ENCODE measurements at places on chromosomes 1 and 21.
A peak's percentile ranks its signal among the peaks of the same experiment; 100 is the strongest.

DNA sequence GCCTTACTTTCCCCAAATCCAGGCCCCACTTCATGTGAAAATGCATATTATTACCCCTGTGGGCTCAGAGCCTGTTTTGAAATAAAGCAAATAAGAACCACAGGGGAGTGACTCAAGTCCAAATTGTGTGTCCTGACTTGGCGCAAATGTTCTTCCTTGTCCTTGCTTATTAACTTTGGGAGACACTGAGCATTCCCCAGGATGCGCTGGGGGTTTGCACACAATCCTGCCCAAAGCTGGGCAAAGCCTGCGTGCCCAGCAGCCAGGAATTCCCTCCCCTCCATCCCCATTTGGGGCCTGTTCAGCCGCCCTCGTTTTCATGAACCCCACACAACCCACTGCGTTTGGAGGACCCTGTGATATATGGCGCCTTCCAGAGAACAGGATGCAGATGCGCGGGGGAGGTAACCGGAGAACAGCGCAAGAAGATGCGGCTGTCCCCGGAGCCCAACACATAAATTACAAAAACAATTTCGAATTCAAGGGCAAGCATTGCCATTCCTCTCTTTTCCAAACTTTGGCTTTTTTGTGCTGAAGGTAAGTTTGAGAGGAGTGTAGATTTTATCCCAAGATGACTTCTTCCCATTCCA is 42.4 kb upstream of the CLDN14 start:
- ATAC-seq: no peak

GRCh38 chr1:86382878-86383277 is 13.2 kb downstream of the ODF2L start:
- ATAC-seq: no peak

GRCh38 chr1:59317780-59318179 is 20.9 kb downstream of the FGGY start:
- ATAC-seq: no peak

- ATAC-seq: peak; percentile 95
Measured at GRCh38 chr1:164087906-164088453, 471.0 kb upstream of the PBX1 start.

GRCh38 chr1:202210385-202210784 is 16.8 kb downstream of the LGR6 start:
- ATAC-seq: peak; percentile 12

- no peak for ATAC-seq
Measured at GRCh38 chr1:155006601-155007101, 4.0 kb downstream of the ZBTB7B start.

DNA sequence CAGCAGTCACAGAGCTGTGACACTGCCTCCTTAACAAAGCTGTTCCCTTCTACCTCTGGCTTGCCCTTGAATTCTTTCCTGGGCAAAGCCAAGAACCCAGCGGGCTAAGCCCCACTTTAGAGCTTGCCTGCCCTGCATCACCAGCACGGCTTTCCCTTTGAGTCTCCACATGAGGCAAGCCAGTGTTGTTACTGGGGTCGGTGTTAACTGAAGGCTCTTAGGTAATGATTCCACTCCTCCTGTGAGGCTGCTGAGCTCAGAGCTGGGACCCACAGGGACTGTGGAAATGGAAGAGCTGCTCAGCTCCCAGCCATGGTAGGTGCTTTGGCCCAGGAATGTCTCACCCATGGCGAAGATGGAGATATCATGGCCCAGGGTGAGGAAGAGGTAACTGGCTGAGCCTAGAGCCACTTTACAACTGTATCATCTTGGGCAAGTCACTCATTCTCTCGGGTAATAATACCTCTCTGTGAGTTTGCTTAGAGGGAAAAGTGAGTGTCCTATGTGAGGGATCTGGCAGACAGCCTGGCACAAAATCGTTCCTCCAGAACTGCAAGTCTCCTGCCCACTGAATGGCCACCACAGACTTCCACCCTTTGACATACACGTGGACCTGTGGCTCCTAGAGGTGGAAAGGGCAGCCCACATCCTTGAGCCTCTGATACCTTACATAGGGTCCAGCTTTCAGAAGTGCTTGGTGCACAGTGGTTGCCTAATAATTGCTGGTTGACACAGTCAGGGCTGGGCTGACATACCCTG is 654.1 kb downstream of the PTPRU start:
- ATAC-seq: no peak

- no peak for ATAC-seq
Measured at GRCh38 chr1:192758492-192758891, 50.3 kb upstream of the RGS2 start.

- no peak for ATAC-seq
Measured at GRCh38 chr1:150476754-150477153, 10.5 kb upstream of the TARS2 start.

- ATAC-seq: peak; percentile 98
Measured at GRCh38 chr21:36079010-36079649, 9.3 kb downstream of the CBR1 start.

DNA sequence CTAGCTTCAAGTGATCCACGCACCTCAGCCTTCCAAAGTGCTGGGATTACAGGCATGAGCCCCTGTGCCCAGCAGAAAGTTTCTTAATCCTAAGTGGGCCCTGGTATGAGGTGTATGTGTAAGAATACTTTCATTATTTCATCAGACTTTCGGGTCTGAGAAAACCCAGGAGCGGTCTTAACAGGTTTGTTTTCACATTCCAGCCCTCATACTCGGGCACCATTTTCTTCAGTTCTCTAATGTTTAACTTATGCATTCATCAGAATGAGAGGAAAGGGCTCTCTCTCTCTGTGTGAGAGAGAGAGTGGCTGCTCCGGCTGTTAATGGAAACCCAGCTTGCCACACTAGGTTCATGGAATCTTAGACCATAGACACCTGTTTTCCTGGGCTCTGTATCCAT is 4.2 kb upstream of the PADI1 start:
- no peak for ATAC-seq

DNA sequence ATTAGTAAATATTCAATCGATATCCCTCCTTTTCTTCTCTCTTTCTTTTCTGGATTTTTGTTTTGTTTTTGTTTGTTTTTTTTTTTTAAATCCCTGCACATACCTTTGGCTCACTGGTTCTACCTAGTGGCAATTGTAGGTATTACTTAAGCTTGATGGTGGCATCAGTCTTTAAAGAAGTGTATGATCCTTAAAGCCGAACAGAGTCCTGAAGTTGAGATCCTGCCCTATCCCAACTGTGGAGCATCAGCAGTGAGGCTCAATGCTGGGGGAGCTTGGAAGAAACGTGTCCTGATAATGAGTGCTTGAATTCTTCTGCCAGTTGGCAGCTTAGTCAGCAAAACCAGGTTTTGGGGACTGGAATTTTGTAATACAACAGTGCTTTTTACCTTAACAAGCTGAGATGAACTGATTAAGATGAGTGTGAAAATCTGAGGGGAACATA is 60.8 kb downstream of the FASLG start:
- ATAC-seq: no peak

DNA sequence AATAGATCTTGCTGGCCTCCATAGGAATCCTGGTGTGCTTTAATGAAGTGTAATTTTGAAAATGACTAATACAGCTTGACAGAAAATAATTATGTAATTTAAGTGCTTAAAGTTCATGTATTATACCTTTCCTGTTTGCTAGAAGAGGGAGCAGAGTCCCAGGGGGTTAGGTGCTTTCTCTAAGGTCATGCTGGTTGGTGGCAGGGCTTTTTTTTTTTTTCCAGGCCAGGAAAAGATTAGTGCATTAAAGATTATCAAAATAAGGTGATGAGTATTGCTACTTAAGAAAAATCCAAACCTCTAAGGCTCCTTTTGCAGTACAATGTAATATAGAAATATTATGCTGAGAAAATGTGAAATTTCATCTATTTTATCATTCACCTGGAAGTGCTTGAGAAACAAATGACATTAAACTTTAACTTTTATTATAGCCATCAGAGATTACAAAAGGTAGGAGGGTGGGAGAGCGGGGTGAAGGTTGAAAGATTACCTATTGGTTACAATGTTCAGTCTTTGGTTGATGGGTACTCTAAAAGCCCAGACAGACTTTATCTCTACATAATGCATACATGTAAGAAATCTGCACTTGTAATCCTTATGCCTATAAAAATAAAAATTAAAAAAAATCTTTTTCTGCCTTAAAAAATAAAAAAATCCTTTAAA is 110.8 kb downstream of the RABGAP1L start:
- no peak for ATAC-seq

- ATAC-seq: peak; percentile 72
Measured at GRCh38 chr1:155255243-155256007, at the start of gene ENTREP3. TSS of gene ENTREP3 (minus strand) at chr1:155255483. CDS start at chr1:155254877, 606 bp downstream.

GRCh38 chr21:29626801-29627470 is 312.9 kb downstream of the GRIK1 start:
- ATAC-seq: no peak

- ATAC-seq: no peak
Measured at GRCh38 chr1:156337052-156337887, 822 bp downstream of the CCT3 start.

DNA sequence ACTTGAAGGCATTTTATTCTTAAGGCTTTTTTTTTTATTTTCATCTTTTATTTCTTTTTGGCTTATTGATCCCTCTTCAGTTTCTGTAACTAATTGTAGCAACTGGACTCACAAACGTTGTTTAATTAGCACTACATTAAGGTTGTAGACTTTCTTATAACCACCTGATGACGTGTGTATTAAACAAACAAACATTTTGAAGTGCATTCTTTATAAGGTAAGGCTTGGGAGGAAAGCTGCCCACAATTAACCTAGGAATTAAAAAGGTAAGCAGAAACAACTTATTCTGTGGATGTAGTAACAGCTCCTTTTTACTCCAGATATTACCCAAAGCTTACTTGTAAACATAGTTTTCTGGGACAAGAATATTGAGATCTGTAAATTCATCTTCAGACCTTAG is 55.0 kb downstream of the CAMSAP2 start:
- ATAC-seq: no peak

DNA sequence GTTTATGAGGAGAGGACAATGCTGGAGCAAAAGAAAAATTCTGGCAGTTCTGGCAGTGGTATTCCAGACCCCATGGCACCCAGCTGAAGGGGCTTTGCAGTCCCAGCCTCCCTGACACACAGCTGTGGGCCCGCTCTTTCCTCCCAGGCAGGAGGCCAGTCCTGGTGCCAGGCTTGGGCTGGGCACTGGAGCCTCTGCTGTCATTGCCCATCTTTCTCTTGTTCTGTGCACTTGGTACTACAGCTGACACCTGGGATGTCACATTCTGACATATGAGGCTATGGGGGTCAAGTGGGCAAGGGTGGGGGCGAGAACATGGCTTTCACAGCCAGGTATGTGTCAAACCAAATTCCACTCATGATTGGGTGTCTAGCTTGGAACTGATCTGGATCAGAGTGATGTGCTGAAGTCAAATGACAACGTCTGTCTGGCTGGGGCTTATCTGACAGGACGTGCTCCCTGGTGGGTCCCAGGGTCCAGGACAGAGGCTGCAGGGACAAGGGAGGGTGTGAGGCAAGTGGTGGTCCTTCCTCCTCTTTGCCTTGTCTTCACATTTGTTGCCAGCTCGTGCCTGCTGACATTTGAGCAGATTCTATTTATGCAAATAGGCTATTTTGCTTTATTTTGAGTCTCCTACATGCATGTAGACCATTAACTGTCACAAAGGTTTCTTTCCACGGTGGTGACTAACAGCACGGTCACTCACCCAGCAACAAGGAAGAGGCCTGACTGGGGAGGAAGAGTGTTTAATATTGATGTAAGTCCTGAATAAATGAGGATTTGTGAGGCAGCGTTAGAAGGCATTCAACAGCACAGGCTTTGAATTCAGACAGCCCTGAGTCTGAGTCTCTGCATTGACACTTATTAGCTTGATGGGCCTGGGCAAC is 336.3 kb downstream of the PBX1 start:
- peak; percentile 97 for ATAC-seq

GRCh38 chr1:162230096-162230495 is 146.6 kb downstream of the SPATA46 start:
- peak; percentile 56 for ATAC-seq

DNA sequence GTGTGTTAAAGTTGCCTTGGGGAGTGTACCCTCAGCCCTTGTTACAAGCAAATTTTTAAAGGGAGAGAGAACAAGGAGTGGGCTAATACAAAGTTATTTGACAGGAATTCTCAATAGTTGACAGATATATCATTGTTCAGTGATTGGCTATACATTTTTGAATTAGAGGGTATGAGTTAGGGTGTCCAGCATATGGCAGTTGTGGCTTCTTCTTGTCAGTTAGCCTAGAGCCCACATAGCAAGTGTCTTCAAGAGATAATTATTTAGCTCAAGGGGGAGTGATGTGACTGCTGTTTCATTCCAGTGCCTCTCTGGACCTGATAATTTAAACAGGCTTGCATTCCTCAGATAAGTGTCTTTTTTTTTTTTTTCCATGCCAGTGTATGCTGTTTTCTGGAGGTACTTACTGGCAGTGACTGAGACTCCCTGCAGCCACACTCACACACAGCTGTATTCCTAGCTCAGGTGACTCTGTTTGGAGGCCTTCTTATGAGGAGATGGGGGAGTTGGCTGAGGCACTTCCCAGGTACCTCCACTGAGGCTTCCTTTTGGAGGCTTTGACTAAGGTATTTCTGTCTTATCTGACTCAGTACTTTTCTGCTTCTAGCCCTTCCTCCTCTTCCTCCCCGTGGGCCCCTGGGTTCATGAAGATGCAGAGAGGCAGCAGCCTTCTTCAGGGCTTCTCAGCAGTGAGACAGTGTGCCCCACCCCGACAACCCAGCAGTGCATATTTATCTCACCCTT is 32.3 kb downstream of the IVNS1ABP start:
- ATAC-seq: no peak

DNA sequence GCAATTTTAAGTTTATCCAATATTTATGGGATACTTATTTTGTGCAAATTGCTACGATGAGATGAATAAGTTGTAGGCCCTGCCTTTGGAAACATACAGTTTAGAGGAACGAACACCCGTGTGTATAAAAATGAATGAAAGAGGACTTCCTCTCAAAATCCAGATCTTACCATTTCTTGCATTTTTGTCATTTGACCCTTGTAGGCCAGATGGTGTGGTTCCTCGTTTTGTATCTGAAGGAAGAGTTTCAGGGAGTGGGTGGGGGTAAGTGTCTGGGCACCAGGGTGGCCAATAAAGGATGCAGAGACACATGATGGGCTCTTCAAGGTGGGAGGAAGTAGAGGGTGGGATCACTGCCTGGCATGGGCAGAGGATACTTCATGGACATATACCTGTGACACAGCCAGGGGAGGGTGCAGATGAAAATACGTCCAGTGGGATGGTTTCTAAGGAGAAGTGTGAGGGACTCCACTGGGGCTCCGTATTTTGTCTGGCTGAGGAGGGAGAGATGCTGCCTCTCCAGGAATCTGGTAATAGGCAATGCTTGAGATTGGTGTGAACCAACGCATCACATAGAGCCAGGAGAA is 14.4 kb downstream of the MAPKAPK2 start:
- ATAC-seq: no peak

GRCh38 chr1:157773493-157774350 is 3.2 kb downstream of the FCRL2 start:
- no peak for ATAC-seq

DNA sequence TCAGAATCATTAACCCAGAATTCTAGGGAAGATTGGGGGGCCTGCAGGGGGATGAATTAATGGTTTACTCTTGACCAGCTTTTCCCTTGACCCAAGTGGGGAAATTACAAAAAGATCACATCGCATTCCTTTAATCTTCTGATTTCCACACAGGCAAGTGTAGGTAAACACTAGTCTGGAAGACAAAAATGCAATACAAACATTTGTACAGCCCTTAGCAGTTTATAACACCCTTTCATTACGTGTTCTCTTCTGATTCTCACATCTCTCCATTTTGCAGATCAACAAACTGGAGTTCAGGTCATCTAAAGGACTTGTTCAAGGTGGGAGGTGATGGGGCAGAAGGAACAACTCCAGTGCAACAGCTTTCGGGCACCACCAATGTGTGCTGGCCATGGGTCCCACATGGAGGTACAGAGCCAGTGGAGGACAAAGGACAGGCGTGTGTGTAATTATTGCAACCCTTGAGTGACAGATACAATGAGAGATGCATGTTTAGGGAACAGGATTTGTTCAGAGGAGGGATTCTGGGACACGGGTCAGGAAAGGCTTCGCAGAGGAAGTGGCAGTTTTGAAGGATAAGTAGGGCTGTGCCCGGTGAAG is 20.4 kb downstream of the ATF3 start:
- ATAC-seq: no peak
